ENCODE measurements at places on chromosomes 16 and 17. TPM values are rescaled to one million over a fixed set of nuclear protein-coding genes. Genes with fewer than 3 reads are reported as not detected.
A peak's percentile ranks its signal among the peaks of the same experiment; 100 is the strongest.

- DNase-seq: peak; percentile 69
Observed at GRCh38 chr17:68777243-68777855, 176.2 kb upstream of the FAM20A start.

The MYLK3 gene
- polyA plus RNA-seq: 0.67 TPM

DNA sequence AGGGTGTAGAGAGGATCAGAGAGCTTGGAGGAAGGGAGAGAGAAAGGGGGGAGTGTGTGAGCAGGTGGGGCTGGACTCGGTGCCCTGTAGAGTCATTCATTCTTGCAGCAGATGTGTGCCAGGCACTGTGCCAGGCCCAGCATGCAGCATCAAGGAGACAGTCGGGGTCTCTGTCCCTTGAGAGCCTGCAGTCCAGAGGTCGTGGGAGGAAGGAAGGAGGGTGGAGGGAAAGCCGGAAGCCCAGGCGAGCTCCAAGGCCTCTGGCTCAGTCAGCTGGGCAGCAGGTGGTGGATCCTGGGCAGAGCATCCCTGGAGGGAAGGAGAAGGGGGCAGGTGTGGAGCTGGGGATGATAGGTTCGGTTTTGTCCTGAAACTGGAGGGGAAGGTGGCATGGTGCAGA, 27.5 kb downstream of the EPN2 start:
- DNase-seq: no peak

- no peak for DNase-seq
Observed at GRCh38 chr16:3597676-3598075, 13.7 kb downstream of the SLX4 start.
